LHCN-M2 (cell line): ENCODE measurements at places on chromosomes 7 and 10. TPM values are rescaled to one million over a fixed set of nuclear protein-coding genes. Genes with fewer than 3 reads are reported as not detected.

Gene CYP26C1
- not detected in 2 replicates for total RNA-seq

Gene FANK1
- total RNA-seq = 2.2 and 2.3 TPM in 2 replicates

Gene TLX1
- not detected in 2 replicates for total RNA-seq

Gene GNGT1
- total RNA-seq = not detected in 2 replicates

Gene PNLIPRP1
- total RNA-seq = not detected in 2 replicates

Gene TUBAL3
- total RNA-seq = not detected in 2 replicates

Gene UPK3BL2
- total RNA-seq = 1.0 and 4.3 TPM in 2 replicates

Gene CELF2
- 59.5 and 68.1 TPM in 2 replicates for total RNA-seq

Gene VOPP1
- 192 and 201 TPM in 2 replicates for total RNA-seq

Gene CYP3A4
- total RNA-seq = 0.13 TPM in 1 of 2 replicates, not detected in the other

Gene FRAT1
- total RNA-seq = 1.5 and 1.7 TPM in 2 replicates

Gene CLDN4
- 0.17 and 0.19 TPM in 2 replicates for total RNA-seq

Gene CFTR
- not detected in 2 replicates for total RNA-seq

Gene MAT1A
- not detected in 2 replicates for total RNA-seq

Gene IFIT1B
- total RNA-seq = not detected in 2 replicates

Gene UBE2H
- total RNA-seq = 61.3 and 72.6 TPM in 2 replicates

Gene OR6V1
- total RNA-seq = not detected in 2 replicates

Gene CRHR2
- not detected in 2 replicates for total RNA-seq

Gene INSYN2A
- 1.7 and 3.3 TPM in 2 replicates for total RNA-seq

Gene GIMAP6
- total RNA-seq = not detected in 2 replicates

Gene DNAJB9
- total RNA-seq = 29.6 and 41.9 TPM in 2 replicates

Gene DAGLB
- 18.3 and 23.6 TPM in 2 replicates for total RNA-seq

Gene TCF7L2
- 2.9 and 3.4 TPM in 2 replicates for total RNA-seq
